SW 1271 (cell line): ENCODE measurements at places on chromosomes 7 and 10.

DNA sequence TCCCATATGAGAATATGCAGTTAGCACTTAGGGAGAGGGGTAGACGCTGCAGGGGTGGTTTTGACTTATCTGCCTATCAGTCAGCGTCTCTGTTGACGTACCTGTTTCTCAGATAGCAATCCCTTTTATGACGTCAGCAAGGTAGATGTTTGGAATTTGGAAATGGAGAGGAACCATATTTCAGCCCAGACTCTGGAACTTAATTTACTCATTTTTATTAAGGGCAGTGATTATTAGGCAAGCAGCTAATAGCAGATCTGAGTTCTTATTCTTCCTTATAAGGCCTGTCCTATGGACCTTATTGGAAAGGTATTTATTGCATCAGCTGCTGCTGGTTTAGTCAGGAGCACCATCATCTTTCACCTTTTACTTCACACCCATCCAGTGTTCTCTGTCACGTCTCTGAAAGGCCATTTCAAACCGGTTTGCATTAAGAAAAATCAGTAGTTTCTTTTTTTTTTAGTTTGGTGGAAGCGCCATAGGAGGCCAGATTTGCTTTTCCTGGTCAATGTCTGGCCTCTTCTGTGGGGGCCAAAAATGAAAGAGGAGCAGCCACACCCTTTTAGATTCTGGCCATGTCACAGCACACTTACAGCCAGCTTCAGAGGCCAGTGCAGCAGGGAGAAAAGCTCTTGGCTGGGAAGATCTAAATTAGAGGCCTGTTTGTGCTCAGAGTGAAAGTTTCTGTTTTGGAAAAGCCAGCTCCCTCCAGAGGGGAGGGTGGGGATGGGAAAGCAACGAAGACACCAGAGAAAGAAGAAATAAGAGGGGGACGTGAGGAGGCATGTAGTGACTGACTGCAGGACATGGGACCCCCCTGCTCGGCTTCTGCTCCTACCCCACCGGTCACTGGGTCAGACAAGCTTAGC lies 146.3 kb downstream of the TCF7L2 start:
- no peak for DNase-seq

- no peak for DNase-seq
Observed at GRCh38 chr10:31776159-31776558, 152.5 kb downstream of the ARHGAP12 start.

DNA sequence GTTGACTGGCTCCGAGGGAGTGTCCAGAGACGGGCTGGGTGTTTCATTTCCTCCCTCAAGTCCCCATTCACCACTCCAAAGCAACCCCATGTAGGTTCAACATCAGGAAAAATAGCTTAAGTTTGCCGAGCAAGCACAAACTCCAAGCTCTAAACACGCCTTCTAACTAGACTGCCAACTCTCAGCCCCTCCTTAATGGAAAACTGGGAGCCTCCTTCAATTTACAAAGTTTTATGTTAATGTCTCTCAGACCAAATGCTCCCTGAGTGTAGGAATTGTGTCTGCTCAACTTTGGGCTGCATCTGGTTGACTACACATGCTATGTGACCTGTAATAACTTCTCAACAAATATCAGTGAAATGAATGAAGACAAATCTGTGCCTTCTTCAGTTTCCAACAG lies 87.5 kb downstream of the FAM204A start:
- DNase-seq, result no peak

DNA sequence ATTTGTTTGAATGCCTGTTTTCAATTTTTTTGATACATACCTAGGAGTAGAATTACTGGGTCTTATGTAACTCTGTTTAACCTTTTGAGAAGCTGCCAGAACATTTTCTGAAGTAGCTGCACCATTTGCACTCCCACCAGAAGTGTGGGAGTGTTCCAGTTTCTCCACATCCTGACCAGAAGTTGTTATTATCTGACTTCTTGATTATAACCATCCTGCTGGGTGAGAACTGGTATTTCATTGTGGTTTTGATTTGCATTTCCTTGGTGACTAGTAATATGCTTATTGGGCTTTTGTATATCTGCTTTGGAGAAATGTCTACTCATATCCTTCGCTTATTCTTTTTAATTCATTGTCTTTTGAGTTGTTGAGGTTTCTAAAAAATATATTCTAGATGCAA lies 117.2 kb upstream of the GLCCI1 start:
- no peak for DNase-seq

- no peak for DNase-seq
Observed at GRCh38 chr7:27430105-27430504, 187.5 kb downstream of the EVX1 start.

- no peak for DNase-seq
Observed at GRCh38 chr10:66102756-66103155, 823.1 kb upstream of the LRRTM3 start.
